ENCODE measurements at places on chromosomes 12 and 14.

- DNase-seq, result no peak
Measured at GRCh38 chr12:10163084-10163483, 8.8 kb downstream of the OLR1 start.

DNA sequence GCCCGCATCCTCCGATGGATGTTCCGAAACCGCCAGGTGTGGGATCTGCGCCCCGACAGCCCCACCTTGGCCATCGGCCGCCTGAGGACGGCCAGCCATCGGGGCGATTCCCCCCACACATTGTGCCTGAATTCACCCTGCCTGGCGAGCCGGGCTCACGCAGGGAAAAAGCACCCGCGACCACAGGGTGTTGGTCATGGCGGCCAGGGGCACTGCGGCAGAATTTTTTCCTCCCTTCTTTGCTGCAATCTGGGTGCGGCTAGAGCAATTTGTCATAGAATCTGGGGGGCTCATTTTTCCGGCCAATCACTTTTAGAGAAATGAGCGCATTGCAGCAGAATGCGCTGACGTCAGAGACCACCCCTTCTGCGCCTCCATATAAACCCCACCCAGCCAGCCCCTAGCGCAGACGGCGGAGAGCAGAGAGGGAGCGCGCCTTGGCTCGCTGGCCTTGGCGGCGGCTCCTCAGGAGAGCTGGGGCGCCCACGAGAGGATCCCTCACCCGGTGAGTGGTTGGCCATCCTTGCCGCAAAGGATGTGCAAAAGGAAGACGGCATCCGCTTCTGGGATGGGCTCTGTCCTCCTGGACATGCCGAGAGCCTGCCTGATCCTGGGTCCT is at the start of gene MEG3:
Gene MEG3, plus strand, starts transcription at position 406 of the 619 bp plus-strand sequence.
- no peak for DNase-seq

- DNase-seq, result no peak
Measured at GRCh38 chr14:37641117-37641516, 45.7 kb downstream of the TTC6 start.

- no peak for DNase-seq
Measured at GRCh38 chr12:8088574-8088973, 6.5 kb downstream of the NECAP1 start.

- no peak for DNase-seq
Measured at GRCh38 chr12:91404441-91404840, 221.8 kb upstream of the DCN start.

- no peak for DNase-seq
Measured at GRCh38 chr14:96881713-96882112, 84.5 kb downstream of the VRK1 start.

DNA sequence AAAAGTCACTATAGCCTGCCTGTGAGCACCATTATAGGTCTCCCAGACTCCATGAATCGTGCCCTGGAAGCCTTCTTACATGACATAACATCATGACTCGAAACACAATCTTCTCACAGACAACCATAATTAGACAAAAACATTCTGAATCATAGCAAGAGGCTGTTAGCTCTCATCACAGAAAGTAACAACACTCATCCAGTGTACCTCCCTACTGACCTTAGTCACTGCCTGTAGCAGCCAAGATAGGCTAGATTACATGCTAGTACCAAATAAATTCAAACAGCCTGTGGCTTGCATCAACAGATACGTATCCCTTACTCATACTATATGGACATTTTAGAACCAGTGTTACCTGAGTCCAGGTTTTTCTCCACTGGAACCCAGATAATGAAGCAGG is 663.8 kb upstream of the FOXG1 start:
- no peak for DNase-seq

DNA sequence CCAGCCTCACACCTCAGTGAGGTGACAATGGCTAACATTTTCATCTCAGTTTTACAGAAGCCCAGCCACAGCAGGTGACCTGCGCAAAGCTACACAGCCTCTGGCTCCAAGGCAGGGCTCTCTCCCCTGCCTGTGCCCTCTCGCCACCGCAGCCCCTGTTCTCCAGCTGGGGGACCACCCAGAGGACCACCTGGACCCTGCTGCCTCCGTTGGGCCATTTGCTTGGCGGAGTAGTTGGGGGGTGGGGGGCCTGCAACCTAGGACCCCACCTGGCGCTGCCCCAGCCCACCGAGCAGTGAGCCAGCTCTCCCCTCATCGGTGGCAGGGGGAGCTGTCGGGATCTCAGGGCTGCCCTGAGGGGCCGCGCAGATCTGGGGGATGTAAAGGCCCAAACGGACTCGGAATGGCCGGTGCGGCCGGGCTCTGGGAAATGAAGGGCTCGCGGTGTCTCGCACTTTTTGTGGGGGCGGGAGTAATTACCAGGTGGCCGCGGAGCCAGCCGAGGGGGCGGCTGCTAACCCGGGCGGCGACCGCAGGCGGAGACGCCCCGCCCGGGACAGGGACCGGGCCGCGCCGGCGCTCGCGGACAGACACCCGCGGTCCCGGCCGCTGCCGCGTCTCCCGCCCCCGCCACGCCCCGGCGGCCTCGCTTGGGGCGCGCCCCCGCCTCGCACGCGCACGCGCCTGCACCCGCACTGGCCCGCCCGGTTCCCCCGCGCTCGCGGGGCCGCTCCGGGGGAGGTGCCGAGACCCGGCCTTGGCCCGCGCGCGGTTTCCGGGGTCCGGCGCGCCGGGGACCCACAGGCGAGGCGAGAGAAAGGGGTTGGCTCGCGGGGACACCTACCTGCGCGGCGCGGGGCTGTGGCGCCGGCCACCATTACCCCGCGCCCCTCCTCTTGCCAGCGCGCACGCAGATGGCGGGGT is 8.6 kb upstream of the GPR68 start:
- no peak for DNase-seq

- DNase-seq, result no peak
Measured at GRCh38 chr12:2925322-2925995, 33.7 kb upstream of the TEAD4 start.

DNA sequence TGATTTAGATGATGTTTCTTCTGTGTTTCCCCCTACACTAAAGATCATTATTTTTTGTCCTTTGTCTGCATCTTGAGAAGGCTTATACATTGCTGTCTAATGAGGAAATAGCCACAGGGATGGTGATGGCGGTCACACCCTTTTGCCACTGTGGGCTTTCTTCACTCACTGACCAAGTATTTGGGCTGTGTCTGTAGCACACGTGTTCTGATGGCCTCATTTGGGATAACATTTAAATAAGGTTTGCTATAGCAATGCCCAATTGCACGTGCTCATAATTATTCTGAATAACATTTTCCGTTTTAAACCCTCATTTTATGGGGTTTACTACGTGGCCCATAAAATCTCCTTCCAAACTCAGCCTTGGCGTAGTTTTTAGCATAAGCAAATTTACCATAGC is 230.3 kb upstream of the PRICKLE1 start:
- DNase-seq, result no peak

DNA sequence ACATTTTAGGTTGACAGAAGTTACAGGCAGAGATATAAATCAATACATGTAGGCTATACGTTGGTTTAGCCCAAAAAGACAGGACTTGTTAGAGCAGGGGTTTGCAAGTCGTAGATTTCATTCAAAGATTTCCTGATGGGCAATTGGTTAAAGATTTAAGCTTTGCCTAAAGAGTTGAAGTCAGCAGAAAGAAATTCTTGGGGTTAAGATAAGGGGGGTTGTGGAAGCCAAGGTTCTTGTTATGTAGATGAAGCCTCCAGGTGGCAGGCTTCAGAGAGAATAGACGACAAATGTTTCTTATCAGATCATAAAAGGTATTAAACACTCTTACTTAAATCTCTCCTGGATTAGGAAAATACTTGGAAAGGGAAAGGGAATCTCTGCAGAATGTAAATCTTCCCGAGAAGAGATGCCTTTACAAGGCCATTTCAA is 510.8 kb downstream of the TMTC2 start:
- no peak for DNase-seq

DNA sequence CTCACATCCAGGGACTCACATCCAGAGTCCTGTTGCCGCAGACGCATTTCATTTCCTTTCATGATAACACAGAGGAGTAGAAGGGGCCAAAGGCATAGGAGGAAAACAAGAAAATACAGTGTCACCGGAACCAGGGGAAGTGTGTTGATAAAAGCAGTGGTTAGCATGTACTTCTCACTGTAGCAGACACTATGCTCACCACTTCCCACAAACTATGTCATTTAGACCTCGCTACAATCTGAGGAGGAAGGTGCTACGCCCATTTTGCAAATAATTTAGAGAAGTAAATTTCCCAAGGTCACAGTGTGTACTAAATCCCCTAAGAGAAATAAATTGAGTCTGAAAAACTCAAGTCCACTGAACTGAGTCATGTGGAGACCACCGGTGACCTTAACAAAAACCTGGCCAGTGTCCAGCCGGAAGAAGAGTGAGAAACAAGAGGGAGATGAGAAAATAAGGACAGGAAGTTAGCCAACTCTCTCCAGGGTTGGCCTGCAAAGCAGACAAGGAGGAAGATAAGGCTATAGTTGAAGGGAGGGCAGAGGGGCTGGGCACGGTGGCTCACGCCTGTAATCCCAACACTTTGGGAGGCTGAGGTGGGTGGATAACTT is 25.8 kb upstream of the TMCC3 start:
- no peak for DNase-seq

DNA sequence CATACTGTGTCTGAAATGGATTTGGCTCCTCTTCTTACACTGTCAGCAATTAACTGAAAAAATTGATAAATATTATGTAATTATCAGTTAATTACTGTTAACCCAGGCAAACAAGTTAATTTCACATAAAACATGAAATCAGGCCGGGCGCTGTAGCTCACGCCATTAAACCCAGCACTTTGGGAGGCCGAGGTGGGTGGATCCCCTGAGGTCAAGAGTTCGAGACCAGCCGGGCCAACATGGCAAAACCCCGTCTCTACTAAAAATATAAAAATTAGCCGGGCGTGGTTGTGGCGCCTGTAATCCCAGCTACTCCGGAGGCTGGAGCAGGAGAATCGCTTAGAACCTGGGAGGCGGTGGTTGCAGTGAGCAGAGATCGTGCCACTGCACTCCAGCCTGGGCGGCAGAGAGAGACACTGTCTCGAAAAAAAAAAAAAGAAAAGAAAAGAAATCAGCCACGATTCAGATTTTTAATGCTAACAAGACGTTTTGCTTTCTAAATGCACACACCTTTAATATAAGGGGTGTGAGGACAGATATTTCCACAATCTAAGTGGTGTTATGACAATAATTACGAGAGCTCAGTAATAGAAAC is 473 bp upstream of the TMEM19 start:
- DNase-seq, result no peak

DNA sequence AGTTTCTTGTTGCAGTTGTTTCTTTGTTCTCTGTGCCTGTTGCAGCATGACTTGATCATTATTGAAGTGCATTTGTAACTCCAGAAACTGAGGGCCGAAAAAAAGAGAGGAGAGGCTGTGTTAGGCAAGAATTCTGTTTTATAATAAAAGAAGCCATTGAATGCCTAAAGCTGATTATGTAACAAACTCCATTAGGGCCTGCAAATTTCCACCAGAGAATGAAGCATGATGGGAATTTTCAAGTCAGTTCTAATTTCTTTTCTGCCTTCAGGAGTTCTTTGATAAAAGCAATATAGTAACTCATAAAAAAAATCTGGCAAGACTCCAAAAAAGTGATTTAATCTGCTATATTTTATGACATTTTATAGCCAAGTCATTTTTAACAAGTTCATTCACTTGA is 156.7 kb upstream of the RASSF8 start:
- DNase-seq, result no peak

DNA sequence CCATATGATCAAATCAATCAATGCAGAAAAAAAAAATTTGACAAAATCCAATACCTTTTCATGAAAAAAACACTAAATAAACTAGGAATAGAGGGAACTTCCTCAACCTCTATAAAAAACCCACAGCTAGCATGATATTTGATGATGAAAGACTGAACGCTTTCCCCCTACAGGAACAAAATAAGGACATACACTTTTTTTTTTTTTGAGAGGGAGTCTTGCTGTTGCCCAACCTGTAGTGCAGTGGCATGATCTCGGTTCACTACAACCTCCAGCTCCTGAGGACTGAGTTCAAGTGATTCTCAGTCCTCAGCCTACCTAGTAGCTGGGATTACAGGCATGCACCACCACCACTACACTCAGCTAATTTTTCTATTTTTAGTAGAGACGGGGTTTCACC is 17.9 kb upstream of the CAMKK2 start:
- DNase-seq, result no peak

GRCh38 chr14:91089958-91090535 is 23.8 kb upstream of the DGLUCY start:
- no peak for DNase-seq

GRCh38 chr14:76863724-76864407 is 37.7 kb downstream of the LRRC74A start:
- DNase-seq, result no peak

GRCh38 chr14:101500681-101501080 is 60.6 kb upstream of the DIO3 start:
- DNase-seq, result no peak

DNA sequence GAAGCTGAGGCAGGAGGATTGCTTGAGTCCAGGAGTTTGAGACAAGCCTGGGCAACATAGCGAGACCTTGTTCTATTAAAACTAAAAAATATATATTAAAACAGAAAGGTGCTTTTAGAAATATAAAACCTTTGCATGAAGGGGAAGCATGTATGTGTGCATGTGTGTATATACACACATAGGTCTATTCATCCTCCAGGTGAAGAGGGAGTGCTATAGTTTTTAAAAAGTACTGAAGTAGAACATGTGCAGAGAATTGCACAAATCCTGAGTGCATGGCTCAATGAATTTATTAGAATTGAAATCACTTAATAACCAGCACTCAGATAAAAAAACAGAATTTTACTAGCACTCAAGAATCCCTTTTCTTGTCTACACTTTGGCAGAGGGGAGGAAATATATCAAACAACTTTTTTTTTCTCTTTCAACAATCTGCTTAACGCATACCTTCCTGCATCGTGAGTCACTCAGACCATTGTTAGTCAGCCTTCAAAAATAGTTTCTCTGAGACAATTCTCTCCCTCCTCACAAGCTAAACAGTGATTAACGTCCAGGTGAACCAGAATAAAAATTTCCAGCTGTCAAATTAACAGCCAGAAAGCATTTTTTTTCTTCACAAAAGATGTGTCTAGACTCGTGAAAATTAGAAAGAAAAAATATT is 17.7 kb upstream of the NEDD1 start:
- DNase-seq, result no peak

DNA sequence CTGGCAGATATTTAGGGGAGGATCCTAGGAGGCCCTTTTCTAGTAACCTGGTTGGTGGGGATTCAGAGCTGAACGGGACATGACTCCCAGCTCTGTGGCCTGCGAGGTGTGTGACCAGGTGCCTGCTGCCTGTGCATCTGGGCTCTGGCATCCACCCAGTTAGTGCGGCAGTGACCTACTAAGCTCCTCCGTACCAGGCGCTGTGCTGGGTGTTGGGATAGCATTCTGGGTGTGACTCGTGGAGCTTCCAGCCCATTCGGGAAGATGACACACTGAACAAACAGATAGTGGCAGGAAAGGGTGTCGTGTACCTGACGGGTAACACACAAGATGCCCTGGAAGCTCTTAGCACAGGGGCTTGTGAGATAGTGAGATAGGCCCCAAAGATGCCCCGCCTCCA is 80.9 kb downstream of the ACACB start:
- DNase-seq, result no peak

- no peak for DNase-seq
Measured at GRCh38 chr12:103632554-103633216, 45.6 kb downstream of the STAB2 start.
